Adipocyte (in vitro differentiated cells): ENCODE measurements at places on chromosomes 2 and 18.
A peak's percentile ranks its signal among the peaks of the same experiment; 100 is the strongest.

- no peak for DNase-seq
Measured at GRCh38 chr18:37274309-37275236, 291.0 kb downstream of the CELF4 start.

DNA sequence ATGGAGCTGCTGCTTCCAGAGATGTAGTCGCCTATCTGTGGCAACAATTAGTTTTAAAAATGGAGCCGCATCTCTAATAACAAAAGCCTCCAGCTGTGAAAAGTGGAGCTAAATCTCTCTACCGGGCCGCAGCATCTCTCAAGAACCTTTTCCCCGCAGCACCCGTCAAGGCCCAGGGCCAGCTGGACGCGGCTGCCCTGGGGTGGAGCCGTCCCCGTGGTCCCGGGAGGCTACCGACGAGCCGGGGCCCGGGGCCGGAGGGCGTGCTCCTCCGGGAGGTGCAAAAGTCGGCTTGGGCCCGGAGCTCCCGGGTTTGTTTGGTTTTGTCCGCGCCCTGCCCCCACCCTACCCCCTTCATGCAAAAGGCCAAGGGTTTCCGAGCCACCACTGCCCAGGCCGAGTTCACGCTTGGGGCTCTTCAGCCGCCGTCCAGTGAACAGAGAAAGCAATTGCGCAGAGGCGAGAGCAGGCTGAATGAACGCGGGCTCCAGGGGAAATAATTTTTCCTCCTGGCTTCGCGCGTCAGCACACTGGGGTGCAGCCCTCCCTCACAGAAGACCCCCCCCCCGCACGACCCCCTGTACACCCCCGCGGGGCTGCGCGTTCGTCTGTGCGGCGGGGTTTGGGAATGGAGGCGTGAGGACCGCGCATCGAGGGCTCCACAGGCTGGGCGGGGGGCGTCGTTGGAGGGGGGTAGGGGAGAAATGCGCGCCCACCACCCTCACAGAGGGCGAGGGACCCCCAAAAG, 557 bp upstream of the GREB1L start:
- peak; percentile 11 for DNase-seq

DNA sequence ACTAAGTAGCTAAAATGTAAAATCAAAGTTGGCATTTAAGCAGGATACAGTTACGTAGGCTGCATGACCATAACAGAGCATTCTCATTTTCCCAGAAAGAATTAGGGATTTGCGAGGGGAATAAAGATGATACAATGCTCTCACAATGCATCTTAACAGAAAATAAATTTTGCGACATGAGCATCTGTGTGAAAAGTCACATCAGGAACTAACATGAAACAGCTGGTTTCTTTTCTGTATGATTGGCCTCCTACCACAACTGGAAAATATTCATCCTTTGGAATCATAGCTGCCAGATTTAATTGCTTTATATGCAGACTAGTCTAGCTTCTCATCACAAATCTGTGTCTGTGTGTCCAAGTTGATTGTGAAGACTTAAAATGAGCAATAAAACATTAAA, 66.0 kb downstream of the KCTD18 start:
- no peak for DNase-seq

DNA sequence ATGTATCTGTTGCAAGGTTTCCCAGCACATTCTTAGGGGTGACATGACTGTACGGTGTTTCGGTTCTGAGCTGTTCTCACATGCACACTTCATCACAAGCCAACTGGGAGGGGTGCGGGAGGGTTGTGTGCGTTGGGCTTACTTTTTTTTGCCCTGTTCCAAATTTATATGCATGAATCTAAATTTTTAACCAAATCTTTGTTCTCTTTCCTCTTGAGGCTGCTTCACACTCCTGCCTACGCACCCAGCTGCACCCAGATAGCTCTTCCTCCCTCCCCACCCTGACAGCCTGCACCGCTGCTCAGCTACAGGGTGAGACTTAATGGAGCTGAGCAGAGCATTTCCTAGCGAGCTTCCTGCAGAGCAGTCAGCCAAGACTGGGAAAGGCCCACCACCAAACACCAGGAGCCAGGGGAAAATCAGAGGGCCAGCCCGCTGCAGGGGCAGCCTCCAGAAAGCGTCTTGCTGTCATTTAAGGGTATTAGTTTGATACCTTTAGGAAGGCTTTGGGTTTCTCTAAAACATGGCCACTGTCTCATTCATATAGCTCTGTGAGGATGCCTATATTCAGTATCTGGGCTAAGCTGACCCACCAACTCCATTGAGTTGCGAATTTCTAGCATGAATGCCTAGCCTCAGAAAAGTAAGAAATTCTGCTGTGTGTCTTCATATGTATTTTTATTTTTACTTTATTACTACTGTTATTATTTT, 84.5 kb downstream of the POU3F3 start:
- no peak for DNase-seq

DNA sequence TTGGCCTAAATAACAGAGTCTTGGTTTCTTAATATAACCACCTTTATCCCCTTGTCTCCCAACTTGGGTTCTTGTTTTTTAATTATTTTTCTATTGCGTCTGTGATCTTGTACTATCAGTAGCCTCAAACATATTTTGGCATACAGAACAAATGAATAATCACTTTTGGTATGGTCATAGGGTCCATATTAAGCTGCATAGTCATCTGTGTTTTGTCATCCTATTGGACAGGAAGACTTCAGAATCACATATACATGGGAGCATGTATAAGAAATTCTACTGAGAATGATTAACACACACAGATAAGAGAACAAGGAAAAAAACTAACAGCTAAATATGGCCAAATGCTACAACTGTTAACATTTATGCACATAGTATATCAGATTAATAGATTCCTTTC, 126.0 kb downstream of the MEP1B start:
- no peak for DNase-seq

DNA sequence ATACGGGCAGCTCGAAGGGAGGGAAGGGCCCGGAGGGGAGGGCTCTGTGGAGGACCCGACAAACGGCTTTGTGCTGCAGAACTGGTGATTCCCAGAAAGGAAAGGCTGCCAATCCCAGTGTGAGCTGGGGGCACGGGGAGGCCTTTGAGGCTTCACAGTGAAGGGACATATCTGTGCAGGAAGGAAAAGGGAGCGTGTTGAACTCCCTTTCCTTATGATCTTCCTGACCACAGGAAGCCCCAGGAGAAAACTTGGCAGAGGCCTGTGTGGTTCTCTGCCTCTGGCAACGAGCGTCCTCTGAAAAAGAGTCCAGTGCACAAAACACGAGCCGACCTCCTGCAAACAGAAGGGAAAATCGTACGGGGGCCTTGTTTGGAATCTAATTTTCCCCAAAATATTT, 683.5 kb upstream of the SALL3 start:
- DNase-seq: no peak

GRCh38 chr2:127669056-127669455, 6.3 kb downstream of the LIMS2 start:
- DNase-seq: peak; percentile 76

GRCh38 chr2:113822087-113822815, 65.8 kb upstream of the SLC35F5 start:
- DNase-seq: no peak

DNA sequence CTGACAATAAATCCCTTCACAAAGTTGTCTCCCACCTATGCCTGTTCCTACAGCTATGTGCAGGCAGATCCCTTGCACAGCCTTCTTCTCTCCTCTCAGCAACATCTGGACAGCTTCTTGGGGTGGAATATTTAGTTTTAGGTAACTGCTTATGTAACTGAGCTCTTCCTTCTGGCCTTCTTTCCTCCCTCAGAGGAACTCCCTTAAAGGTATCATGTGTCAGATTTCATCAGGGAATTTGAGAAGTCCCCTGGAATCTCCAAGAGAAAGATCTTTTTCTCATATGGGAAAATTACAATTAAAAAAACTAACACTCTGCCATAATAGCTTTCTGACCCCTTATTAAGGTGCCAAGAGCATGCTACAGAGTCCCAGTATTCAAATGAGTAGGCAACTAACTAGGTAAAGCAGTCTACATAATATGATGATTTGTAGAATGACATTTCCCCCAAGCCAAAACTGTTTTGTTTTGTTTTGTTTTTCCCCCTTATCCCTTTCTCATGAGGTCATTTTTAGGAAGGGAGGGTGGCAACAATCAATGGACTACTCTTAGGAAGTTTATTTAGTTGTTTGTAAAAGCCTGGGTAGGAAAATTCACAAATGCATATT, 2.4 kb downstream of the TMEM200C start:
- no peak for DNase-seq

DNA sequence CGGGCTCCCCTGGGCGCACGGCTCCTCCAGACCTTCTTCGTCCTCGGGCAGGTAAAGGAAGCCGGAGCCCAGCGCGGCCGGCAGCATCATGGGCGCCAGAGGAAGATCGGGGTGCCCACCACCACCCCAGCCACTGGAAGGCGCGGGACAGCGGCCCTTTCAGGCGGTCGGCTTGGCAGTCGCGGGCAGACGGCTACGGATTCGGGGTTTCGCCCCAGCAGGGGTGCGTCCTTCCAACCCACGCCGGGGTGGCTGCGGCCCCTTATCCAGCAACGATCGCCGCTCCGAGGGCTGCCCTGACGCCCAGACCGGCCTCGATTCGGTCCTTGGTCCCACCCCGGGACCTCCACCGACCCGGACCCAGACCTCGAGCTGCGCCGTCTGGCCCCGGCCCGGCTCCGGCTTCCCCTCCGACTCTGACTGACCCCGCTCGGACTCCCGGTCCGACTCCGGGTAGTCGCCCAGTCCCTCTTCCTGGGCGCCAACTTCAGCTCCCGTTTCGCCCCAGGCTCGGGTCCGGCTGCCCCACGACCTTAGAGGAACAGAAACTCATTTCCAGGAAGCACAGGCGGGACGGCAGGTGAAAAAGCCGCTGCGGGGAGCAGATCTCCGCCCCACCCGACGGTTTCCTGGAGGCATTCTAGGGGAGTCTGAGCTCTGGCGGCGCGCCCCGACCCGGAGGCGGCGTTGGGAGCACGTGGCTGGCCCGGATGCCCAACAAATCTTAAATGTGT, 30.2 kb upstream of the SSB start:
- no peak for DNase-seq

- DNase-seq: no peak
Measured at GRCh38 chr2:168159754-168160585, 87.4 kb downstream of the STK39 start.

GRCh38 chr2:150705357-150705756, 217.9 kb upstream of the RND3 start:
- DNase-seq: no peak

GRCh38 chr18:75047240-75047961, 161.5 kb downstream of the PTGR3 start:
- no peak for DNase-seq

DNA sequence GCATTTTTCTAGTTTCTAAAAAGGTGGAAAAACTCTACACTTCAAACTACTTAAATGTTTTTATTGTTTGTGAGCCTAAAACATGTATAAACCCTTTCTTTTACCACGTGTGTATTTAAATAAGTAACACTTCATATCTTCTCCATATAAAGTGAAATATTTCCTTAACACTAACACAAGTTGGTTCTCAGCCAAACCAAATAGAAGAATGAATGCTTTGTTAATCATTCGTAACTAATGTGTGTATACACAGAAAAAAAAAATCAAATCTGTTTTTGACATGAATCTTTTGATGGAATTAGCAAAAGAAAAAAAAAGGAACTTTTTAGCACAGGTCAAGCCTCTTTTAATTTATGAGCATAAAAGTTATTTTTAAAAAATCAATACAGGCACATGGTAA, 89.3 kb downstream of the EHBP1 start:
- peak; percentile 51 for DNase-seq

DNA sequence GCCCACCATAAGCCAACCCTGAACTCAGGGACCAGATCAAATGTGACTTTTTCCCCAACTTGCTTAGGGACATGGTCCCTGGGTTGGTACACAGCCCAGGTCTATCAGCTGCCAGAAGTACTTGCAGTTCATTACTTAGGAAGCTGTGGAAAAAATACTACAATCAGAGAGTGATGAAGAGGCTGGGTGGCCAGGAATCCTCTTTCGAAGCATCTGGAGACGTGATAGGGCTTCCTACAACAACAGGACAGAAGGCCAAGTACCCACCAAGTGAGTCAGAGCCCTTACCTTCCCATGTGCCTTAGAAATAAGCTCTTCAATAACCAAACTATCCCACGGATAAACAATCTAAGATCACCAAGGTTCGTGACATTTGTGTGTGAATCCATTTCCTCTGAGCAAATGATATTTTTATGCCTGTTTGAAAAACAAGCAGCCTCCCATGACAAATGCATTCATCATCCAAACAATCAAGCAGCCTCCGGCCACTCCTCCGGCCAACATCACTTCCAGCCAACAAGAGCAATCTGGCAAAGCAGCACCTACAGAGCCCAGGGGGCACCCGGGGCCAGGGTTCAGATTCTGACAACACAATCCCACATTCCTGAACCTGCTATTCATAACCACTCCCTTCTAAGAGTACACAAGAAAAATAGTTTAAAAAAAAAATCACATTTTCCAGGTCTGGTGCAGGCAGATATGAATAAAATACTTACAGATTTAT, 26.4 kb downstream of the TBC1D8 start:
- DNase-seq: peak; percentile 82

- DNase-seq: peak; percentile 26
Measured at GRCh38 chr2:165637396-165637795, 156.7 kb downstream of the GALNT3 start.
